Fibroblast of skin of right biceps (primary cell): ENCODE measurements at places on chromosomes 5 and 9.

DNA sequence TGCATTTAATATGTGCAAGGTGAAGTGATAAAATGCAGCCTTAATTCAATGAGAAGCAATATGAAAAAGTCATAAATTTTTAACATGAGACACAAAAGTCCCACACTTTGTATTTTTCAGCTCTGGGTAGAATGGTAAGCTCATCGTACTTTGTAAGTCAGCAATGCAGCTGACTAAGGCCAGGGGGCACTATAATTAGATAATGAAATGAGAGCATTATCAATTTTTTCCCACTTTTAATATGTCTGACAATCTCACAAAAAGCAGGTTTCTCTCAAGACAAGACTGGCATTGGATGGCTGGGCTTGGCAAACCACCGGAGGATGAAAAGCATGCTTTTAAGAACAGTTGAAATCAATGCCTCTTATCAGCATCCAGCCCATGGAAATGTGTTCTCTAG is 162.8 kb downstream of the FAM174A start:
- DNase-seq: no peak

DNA sequence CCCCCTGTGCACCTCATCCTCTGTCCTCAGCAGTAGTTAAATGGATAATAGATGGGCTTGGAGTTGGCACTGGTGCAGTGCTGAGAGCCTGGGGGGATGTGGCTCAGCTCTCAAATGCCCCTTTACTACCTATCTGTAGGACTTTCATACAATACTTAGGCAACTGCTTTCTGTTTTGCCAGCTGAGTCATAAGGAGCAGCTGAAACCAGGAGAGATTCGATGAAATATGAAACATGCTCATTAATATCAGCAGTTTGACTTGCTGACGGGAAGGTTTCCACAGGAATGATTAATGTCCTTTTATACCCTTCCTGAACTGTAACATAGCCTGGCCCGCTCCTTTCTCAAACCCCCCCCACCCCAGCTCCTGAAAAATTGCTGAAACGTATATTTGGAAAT is 142.6 kb downstream of the SAXO1 start:
- peak; percentile 78 for DNase-seq

GRCh38 chr5:150316320-150316719 is 13.6 kb upstream of the ARSI start:
- no peak for DNase-seq

DNA sequence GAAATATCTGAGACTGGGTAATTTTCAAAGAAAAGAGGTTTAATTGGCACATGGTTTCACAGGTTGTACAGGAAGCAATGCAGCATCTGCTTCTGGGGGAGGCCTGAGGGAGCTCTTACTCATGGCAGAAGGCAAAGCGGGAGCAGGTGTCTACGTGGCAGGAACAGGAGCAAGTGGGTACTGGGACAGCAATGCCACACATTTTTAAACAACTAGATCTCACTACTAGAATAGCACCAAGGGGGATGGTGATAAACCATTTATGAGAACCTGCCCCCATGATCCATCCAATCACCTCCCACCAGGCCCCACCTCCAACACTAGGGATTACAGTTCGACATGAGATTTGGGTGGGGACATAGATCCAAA is 47.6 kb upstream of the HOMER1 start:
- DNase-seq: no peak

- peak; percentile 33 for DNase-seq
Measured at GRCh38 chr5:24749701-24750100, 104.9 kb upstream of the CDH10 start.

GRCh38 chr5:161745392-161745791 is 59.9 kb downstream of the GABRA6 start:
- DNase-seq: no peak

DNA sequence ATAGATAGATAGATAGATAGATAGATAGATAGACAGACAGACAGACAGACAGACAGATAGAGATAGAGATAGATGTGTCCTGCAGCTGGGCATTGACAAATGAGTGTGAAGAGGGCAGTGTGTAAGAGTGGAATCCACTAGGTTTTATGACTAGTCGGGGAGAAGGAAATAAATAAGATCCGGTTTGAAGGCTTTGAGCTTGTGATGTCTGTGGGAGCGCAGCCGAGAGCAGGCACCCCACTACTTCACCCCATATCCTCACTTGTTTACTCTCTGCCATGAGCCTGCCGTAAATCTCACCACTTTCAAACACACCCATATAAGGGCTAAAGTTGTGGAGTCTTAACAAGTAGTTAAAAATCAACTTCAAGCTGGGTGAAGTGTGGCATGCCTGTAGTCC is 1.4 kb upstream of the SUSD1 start:
- no peak for DNase-seq

DNA sequence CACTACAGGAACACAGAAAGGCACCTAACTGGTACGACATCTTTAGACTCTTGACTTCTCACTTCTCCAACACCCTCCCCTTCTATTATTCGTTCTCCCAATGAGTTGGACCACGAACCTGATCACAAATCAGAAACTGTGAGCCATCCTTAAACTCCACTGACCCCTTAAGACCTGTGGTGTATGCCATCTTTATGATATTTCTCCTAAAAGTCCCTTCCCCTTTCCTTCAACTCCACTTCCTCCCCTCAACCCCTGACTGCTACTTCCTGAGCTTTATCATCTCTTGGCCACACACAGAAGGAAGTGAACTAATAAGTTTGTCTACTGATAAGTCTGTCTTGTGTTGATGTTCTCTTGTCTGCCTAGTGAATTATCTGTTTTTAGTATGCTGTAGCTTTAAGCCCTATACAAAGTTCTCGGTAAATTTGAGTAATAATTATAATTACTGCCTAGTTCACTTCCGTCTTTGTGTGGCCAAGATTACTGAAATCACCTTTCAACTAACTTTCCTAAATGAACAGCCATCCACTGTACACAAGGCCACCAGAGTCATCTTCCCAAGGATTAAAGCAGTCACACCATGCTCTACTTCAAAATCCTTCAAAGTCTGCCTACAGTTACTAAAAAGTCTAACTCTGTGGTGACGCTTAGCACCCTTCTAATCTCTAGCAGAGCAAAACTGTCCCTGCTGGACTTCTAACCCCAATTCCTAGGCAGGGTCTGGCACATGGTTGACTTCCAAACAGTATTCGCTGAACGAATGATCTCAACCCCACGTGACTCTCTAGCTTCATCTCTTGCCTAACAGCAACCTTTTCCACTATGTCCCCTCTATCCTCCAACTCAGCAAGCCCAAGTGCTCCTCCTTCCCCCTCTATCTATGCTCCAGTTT is 23.2 kb downstream of the ELOVL7 start:
- DNase-seq: no peak

- no peak for DNase-seq
Measured at GRCh38 chr9:15354713-15355112, 47.7 kb upstream of the TTC39B start.

DNA sequence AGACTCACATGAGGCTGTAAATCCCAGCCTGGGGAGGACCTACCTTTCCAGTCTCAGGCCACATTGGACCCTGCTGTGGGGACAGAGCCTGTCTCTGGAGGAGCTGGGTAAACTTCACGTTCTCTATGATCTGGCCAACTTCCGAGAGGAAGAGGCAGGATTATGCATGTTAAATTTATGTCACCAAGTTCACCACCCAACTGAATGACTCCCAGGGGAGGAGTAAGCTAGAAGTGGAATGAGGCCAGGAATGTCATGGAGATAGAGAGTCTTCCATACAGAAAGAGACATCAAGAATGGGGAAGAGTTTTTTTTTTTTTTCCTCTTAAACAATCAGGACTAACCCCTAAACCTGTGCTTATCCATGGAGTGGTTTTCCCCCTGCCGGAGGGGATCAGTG is 90.3 kb upstream of the PALM2AKAP2 start:
- peak; percentile 40 for DNase-seq

DNA sequence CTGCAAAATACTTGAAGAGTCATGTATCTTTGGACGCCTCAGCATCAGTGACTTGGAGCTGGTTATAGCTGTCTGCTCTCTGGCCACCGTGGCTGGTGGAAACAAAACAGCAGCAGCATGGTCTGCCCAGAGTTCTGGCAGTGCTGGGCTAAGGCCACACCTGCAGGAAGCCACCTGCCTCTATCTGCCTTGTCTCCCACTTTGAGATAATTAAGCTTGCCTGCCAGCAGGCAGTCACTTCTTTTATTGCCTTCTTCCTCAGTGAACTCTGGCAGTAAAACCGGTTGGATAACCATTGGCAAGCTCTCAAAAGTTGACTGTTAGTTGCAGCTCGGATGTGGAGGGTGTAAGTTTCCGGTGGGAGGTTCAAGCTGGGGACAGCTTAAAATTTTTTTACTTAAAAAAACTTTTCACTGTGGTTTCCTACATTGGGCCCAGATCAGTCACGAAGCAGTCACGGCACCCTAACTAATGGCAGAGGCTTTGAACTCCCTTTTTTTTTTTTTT is 4.9 kb downstream of the SMIM3 start:
- peak; percentile 95 for DNase-seq

GRCh38 chr9:37406603-37407401 is 15.7 kb upstream of the GRHPR start:
- no peak for DNase-seq

- no peak for DNase-seq
Measured at GRCh38 chr9:34374905-34375552, 1.7 kb downstream of the MYORG start.
